ENCODE measurements at places on chromosomes 5 and 9.

DNA sequence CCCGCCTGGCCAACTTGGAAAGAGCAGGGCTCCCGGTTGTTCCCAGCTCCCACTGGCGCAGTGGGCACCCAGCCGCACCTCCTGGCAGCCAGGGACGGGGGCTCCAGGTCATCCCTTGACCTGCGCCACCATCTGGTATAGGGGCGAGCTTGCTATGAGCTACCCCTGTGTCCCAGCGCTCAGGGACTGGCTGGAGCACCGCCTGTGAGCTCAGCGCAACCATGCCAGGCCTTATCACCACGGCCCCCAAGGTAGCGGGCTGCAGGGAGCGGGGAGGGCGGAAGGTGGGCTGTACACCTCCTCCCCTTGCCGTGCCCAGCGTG lies 15.4 kb upstream of the RASA1 start:
- no peak for DNase-seq

DNA sequence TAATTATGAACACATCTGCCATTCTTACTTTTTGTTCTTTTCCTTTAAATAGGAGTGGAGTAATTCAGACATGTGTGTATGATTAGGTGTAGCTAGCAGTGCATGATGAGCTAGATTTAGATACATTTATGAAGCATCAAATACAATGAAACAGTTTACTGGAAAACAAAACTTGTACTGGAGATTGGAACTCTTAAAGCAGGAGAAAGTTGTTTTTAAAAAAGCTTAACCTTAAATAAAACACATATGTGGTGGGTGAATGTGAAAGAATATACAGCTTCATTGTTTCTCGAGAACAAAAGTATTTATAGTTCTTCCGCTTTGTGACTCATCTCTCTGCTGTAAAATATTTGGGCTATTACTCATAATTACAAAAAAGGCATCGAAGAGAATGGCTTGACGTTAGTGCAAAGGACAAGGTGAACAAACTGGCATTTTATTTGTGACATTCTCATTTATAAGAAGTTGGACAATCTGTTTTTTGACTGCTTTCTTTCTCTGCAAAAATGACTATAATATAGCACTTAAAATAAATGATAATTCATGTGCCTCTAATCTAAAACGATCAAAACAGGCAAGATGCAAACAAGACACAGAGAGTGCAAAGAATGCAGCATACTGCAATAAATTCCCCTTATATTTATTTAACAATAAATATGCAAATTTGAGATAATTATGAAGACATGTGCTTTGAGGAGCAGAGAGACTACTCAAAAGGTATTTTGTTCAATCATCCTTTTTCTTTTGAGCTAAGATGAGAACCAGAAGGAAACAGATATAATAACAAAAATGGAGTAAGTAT lies 478.8 kb downstream of the CETN3 start:
- no peak for DNase-seq

GRCh38 chr9:120659209-120659608 lies 55.1 kb downstream of the MEGF9 start:
- no peak for DNase-seq

GRCh38 chr5:82812575-82812974 lies 264.6 kb downstream of the TMEM167A start:
- DNase-seq = no peak

DNA sequence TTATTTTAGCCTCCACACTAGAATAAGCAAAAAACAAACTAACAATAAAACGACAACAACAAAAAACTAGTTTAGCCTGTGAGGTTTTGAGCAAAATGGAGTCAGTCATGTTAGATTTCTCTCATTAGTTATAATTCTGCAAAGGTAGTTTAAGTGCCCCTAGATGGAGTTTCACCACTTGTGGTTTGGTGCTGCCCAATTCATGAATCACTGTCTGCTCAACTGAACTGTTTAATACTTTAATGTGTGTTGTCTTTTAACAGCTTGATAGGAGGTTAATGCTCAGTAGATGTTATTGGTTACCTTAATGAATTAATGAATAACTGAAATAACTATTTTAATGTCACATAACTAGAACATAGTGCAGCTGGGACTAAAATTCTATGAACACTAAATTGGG lies 3.5 kb upstream of the PLAA start:
- DNase-seq = no peak

- DNase-seq = peak; percentile 51
Observed at GRCh38 chr9:114250235-114250568, 72.7 kb upstream of the ORM1 start.

DNA sequence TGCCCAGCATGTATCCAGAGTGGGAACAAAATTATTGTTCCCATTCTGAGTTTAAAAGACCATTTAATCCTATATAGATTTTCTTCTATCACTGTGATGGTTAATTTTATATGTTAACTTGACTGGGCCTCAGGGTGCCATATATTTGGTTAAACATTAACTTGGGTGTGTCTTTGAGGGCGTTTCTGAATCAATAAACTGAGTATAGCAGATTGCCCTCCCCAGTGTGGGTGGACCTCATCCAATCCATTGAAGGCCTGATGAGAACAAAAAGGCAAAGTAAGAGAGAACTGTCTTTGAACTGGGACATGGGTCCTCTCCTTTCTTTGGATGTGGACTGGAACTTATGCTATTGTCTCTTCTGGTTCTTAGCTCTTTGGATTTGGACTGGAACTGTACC lies 17.3 kb downstream of the RIOK2 start:
- DNase-seq = no peak

DNA sequence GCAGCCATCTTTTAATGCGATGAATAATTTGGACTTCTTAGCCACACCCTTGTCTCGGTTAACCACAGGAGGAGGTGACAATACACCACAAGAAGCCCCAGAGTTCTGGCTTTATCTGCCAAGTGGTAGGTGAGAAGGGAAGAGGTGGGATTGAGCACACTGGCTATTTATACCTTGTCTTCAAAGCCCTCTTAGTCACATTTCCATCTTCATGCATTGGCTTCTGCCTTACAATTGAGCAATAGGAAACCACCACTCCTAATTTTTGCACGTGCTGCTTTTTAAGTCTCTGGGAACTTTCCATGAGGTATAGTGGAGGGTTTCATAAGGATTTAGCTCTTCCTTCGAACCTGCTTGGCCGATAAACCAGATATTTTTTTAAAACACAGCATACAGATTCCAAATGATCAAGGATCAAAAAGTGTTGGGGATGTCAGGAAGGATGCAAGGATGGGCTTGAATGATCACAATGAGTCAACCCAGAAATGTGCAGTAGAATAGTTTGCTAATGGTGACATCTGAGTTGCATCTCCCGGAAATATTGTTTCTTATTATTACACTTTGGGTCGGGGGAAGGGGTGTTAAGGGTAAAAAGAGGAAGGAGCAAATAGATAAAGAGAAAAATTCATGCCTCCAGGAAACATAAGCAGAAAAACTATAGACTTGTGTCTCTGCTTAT lies 25.5 kb downstream of the PLAC8L1 start:
- no peak for DNase-seq

GRCh38 chr9:70262948-70263347 lies 4.2 kb downstream of the SMC5 start:
- DNase-seq = no peak

- DNase-seq = no peak
Observed at GRCh38 chr5:31916327-31916726, 257.8 kb downstream of the GOLPH3 start.

DNA sequence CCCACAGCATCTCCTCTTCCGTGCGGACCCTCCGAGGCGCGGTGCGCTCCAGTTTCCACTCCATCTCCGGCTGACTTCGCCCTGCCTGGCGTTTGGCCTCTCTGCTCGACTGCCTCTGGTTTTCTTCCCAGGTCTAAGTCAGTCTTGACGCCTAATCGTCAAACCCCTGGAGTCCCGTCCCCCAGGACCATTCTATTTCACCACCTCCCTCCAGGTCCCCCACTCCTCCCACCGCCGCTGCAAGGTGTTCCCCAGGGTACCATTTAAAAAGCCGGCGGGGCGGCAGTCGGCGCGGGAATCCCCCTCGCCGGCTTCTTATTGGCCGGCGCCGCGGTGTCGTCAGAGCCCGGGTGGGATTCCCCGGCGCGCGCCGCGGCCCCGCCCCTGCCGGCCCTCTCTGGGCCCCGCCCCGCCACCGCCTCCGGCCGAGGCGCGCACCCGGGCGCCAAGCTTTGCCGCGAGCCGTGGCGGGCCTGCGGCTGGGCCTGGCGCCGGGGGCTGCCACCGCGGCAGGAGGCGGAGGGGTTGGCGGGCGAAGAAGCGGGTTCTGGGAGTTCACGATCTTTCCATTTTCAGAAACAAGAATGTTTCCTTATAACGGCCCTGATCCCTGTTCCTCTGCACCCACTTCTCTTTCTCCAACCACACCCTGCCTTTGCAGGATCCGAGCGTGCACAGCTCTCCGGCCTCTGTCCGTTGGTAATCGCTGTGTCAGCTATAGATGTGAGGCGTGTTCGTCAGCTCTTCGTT lies at the start of gene CDC20B:
TSS of gene CDC20B (minus strand) at position 241 of the 750 bp plus-strand sequence. CDS start at position 64, 177 bp downstream.
- peak; percentile 87 for DNase-seq

- DNase-seq = no peak
Observed at GRCh38 chr5:776862-777711, 7.4 kb downstream of the ZDHHC11B start.

GRCh38 chr9:113708821-113709713 lies 167.0 kb upstream of the ZNF618 start:
- no peak for DNase-seq

DNA sequence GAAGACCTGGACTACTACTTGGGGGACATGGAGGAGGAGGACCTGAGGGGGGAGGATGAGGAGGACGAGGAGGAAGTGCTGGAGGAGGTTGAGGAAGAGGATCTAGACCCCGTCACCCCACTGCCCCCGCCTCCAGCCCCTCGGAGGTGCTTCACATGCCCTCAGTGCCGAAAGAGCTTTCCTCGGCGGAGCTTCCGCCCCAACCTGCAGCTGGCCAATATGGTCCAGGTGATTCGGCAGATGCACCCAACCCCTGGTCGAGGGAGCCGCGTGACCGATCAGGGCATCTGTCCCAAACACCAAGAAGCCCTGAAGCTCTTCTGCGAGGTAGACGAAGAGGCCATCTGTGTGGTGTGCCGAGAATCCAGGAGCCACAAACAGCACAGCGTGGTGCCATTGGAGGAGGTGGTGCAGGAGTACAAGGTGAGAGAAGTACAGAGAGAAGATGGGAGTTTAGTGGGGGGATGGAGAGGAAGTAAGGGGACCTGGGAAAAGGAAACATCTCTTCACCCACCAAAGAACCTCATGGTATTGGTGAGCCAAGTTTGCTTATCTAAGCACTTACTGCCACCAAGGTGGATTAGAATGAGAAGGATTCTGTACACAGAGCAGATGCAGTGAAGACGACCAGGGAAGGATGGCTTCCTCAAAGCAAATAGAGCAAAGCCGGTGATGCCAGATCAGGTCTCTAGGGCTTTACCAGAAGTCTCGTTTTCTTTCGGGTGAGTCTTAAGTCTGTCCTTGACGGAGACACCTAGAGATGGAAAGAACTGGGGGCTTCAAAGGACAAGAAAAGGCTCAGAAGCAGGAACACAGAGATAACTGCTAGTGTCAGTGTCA lies 1.5 kb downstream of the TRIM41 start:
- no peak for DNase-seq

GRCh38 chr9:124771867-124772679 lies 962 bp upstream of the NR6A1 start:
- DNase-seq = peak; percentile 86

- DNase-seq = no peak
Observed at GRCh38 chr9:33377089-33377715, 25.2 kb downstream of the AQP7 start.

DNA sequence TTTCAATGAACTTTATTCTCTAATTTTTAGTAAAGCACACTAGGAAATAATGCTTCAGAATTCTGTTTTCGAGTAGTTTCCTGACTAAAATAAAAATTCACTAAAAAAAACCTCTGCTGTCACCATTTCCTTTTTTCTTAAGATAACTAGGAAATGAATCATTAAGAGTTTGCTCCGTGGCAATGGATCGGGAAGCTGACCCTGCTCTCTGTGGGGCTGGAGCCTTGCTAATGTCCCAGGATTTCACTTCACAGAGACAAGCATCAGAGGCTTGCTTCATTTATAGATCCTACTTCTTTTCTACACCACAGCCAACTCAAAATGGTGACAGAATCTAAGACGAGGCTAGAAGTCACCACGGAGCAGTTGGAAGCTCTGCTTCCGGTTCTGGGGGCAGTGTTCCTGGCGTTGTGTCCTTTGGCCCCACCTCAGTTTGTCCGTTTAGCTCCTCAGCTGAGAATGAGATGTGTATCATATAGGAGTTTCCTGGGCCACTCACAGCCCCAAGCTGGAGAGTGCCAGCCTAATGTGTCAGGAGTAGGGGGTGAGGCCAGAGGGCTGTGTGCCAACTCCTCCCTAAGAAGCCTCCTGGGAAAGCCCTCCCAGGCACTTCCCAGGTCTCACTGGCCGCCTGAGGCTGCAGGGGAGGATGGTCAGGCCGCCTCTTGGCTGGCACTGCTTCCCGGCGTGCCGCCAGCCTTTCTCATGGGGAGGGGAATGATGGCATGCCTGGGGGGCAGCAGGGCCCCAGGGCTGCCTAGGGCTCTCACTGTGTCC lies 19.6 kb downstream of the TENT4A start:
- DNase-seq = peak; percentile 68

- no peak for DNase-seq
Observed at GRCh38 chr5:122774519-122774860, 390 bp upstream of the SNX2 start.

GRCh38 chr5:76332102-76332501 lies 71.0 kb upstream of the IQGAP2 start:
- no peak for DNase-seq

GRCh38 chr9:96015876-96016686 lies 140.6 kb downstream of the ERCC6L2 start:
- DNase-seq = no peak

DNA sequence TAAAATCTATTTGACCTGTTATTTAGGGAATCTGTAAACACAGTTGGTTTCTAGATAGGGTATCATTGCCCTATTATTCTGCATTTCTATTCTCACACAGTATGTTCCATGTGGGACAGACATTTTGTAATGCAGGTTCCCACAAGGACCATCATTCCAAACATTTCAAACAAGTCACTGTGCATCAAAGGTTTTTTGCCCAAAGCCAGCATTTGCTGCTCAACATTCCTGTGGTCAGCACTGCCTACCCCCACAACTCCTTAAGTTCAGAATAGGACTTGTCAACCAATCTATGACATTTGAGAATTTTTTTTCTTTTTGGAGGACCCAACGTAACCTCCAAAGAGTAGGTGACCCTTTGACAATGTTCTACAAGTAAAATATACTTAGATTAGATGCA lies 95.7 kb downstream of the LPAR1 start:
- DNase-seq = no peak

DNA sequence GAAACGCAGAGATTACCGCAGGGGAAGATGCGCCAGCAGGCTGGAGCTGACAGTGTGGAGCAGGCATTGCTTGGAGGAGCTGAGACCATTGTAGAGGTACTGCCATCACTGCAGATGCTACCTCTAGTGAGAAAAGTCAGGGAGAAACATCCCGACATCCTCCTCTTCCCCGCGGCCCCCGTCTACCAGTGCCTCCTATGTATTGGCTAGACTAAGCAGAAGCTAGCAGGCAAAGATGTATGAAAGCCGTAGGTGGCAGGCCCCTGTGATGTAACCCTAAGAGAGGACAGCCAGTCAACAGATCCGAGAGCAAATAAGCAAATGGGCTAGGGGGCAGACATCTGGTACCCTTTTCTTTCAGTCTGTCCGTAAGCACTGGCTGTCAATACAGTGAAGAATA lies 115.5 kb upstream of the ACTBL2 start:
- no peak for DNase-seq

All from BE2C (cell line).